ENCODE measurements at places on chromosomes 3 and 15.

GRCh38 chr3:148023994-148024393, 614.8 kb downstream of the ZIC1 start:
- peak; percentile 85 for DNase-seq

DNA sequence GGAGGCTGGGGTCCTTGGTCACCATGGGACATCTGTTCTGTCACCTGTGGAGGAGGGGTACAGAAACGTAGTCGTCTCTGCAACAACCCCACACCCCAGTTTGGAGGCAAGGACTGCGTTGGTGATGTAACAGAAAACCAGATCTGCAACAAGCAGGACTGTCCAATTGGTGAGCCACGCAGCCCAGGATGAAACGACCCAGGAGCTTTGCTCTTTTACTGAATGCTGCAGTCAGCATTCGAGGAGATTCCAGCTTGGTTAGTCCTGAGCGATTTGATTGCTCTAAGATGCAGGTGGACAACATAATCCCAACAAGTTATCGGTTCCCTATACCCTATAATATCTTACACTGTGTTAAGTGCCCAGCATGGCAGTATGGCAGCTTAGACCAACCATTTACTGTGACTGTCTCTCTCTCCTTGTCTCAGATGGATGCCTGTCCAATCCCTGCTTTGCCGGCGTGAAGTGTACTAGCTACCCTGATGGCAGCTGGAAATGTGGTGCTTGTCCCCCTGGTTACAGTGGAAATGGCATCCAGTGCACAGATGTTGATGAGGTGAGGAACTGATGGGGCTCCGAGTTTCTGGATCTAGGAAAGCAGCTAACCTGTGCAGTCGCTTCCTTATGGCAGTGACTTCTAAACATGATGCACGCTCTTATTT, 7.8 kb downstream of the THBS1 start:
- DNase-seq, result no peak

- no peak for DNase-seq
These were observed 562.8 kb downstream of the NAALADL2 start for GRCh38 chr3:175421902-175422301.

DNA sequence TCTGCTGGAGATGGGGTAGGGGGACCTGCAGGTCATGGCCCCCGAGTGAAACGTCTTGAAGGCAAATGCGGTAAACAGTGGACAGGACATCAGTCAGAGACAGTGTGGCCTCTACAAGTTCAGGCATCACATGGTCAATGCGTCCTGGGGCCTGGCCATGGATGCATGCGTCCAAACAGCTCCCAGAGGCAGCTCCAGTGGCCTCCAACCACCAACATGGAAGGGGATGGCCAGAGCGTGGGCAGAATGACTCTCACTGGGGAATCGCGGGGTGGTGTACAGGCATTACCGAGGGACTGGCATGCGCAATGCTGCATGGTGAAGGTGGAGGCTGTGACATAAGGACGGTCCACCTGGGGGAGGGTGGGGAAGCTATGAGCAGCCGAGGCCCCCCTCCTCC, 35.6 kb upstream of the IQSEC1 start:
- no peak for DNase-seq

DNA sequence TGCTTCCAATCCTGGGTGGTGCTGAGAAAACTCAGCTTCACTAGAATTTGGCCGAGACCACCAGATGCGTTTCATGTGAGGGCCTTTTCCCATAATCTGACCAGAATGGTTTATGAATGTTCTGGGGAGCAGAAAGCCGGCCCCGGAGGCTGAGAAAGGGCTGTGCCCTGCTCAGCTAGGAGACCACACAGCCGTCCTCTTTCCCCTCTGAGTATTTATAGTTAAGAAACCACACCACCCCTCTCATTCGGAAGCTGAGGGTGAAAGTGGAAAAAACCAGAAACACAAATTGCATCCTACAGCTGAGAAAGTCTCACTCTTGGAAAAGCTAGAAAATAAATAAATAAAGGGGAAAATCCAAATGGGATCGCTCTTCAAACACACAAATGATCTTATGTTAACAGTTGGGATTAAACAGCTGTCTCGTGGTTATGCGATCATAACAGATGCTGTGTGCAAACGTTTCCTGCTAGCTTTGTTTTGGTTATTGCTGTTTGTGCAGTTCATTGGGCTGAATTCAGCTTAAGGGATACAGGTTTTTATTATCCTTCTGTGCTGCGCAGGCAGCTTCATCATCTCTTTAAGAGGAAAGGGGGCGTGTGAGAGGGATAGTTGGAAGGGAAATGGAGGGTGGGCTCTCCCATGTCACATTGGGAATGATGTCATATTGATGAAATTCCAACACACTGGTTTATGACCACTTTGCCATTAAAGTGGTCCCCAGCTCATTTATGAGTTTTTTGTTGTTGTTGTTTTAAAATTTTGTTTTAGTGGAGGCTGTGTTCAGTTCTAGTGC, 1026.2 kb upstream of the NR2F2 start:
- peak; percentile 84 for DNase-seq

- DNase-seq, result no peak
These were observed 22.7 kb downstream of the ARIH1 start for GRCh38 chr15:72496783-72497182.

GRCh38 chr3:5692446-5692845, 504.9 kb downstream of the EDEM1 start:
- DNase-seq, result no peak

DNA sequence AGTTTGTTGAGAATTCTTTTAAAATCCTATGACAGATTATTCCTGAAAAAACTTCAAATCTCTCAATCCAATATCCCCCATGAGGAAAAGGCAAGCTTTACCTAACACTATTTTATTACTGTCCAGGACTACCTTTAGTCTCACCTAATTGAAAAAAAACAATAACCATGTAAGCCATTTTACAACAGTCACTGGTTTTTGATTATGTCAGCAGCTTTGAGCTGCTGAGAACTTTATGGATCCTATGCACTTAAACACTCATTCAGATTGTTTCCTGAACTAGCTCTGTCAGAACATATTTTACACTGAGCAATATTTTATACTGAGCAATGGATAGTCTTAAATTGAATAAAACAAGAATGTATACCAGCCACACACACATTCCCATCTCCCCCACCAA, 79.9 kb downstream of the ZBBX start:
- no peak for DNase-seq

All from HCEC 1CT (cell line).